ENCODE measurements at places on chromosomes 3 and 15.
A peak's percentile ranks its signal among the peaks of the same experiment; 100 is the strongest.

- peak; percentile 73 for DNase-seq
These were observed 32.0 kb upstream of the MBNL1 start for GRCh38 chr3:152236716-152237115.

DNA sequence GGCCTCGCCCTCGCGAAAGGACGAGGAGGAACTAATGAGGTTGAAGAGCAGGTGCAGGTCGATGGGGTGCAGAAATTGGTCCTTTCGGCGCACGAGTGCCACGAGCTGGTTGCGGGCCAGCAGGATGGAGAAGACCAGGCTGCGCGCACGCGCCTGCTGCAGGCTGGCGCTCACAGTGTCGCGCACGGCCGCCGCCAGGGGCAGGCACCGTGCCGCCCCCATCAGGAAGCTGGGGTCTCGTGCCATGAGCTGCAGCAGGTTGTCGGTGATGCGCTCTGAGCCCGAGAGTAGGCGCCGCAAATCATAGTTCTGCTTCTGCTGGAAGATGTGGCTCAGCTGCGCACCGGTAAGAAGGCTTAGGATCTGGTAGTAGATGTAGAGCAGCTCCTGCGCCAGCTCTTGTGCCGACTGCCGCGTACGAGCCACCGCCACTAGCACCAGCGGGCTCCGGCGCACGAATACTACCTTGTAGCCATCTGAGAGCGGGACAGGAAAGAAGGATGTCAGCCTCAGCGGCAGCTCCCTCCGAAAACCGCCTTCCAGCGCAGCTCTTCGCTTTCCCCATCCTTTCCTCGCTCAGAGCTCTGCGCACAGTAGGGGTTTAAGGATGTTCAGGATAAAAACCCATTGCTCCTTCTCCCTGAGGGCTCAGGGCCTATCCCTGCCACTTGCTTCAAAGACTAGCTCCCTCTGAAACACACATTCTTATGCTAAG lies 6.9 kb upstream of the MST1R start:
- DNase-seq, result no peak

DNA sequence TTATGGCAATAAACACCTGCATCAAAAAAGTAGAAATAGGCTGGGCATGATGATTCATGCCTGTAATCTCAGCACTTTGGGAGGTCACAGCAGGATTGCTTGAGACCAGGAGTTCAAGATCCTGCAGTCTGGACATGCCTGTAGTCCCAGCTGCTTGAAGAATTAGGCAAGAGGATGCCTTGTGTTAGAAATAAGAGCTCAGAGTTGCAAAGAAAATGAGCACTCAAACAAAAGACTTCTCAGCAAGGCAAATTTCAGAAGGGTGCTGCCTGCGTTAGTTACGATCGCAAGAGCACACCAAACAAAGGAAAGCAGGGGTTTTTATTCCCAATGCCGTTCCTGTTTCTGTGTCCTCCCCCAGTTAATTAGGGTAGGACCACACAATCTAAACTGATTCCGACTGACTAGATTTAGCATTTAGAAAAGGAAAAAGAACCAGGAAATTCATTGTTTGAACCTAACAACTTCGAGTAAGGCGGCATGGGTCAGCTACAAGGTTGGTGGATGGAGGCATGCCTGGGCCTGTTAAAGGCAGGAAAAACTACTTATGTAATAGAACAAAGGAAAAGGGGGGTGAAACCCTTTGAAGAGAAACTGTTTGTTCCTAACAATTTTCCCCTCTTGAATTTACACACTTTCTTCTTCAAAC lies 55.5 kb downstream of the DLG1 start:
- no peak for DNase-seq

DNA sequence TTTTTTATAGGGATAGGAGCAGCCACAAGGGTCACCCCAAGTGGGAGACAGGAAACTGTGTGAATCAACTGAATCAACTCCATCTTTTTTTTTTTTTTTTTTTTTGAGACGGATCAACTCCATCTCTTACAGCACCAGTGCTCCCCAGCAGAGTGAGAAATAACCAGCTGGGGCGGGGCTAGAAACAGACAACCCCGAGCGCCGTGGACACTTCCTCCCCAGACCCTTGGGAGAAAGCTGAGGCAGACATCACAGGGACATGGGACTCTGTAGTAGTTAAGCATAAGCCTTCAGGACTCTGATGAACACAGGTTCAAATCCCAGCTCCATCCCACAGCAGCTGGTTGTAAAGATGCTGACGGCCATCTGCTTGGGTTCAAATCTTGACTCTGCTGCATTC lies 75.4 kb downstream of the PRICKLE2 start:
- no peak for DNase-seq

GRCh38 chr3:16369885-16370284 lies 104.9 kb downstream of the OXNAD1 start:
- no peak for DNase-seq

GRCh38 chr15:75307778-75308390 lies 25.2 kb downstream of the GOLGA6D start:
- DNase-seq, result peak; percentile 1

DNA sequence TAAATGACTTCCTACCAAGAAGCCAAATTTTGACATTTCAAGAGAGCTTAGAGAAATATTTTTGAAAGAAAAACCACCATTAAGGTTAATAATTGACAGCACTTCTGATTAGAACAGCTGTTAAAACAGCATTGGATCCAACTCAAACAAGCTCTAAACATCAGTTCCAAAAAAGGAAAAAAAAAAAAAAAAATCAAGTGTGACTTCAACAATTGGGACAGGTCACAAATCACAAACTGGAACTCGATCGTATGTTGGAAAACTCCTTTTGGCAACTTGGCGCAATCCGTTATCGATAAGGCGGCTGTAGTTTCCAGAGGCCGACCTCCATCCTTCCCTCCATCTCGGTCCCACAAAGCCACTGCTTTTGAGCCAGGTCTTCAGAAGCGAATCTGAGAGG lies 17.8 kb downstream of the TLE3 start:
- DNase-seq, result no peak

DNA sequence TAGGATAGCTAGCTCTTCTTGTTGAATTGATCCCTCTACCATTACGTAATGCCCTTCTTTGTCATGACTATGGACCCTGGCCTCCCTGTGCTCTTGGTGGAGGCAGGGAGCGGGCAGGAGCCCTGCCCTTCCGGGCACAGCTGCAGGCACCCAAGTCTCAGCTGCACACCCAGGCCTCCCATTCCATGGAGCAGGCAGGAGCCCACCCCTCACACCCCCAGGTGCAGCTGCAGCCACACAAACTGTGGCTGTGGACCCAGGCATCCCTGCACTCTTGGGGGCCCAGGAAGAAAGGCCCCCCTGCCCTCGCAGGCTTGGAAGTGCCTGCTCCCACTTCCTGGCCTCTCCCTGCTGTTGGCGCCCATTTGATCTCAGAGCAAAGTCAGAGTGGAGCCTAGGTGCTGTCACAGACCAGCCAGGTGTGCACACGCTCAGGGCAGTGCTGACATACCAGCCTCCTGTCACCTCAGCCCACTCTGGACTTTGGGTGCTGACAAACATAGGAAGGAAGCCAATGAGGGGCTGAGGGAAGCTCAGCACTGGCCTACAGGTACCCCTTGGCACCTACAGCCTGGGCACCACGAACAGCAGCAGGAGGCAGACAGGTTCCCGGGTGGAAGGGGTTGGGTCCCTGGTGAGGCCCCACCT lies 53.0 kb downstream of the SLMAP start:
- DNase-seq, result no peak

GRCh38 chr3:114128231-114128630 lies 50.6 kb downstream of the DRD3 start:
- no peak for DNase-seq

All from inflammatory macrophage treated with lipopolysaccharide for 4 hours (primary cell).